ENCODE measurements at places on chromosomes 16 and 17.
A peak's percentile ranks its signal among the peaks of the same experiment; 100 is the strongest.

- no peak for DNase-seq
Observed at GRCh38 chr17:47905221-47905733, 9.2 kb downstream of the SP2 start.

GRCh38 chr17:3221850-3222249, 14.4 kb downstream of the OR1A1 start:
- DNase-seq = no peak

- no peak for DNase-seq
Observed at GRCh38 chr17:78785011-78785662, 3.1 kb upstream of the CYTH1 start.

DNA sequence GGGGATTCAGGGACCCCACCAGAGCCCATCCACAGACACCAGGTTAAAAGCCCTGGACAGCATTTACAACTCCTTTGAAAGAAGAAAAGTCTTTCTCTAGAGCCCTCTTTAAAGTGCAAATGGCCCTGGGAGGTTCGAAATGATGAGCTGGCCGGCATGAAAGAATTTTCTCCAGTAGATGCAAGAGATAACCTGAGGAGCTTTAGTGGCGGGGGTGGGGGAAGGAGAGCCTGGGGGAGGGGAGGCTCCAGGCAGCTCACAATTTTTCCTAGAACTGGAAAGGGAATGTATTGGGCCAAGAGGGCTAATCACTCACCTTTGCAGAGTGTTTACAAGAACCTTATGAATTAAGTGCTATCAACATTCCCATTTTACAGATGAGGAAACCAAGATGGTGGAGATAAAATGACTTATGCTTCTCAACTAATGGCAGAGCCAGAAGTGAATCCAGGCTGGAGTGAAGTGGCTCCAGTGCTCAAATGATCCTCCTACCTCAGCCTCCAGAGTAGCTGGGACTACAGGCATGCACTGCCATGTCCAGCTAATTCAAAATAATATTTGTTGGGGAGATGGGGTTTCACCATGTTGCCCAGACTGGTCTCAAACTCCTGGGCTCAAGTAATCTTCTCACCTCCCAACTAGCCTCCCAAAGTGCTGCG, 4.2 kb upstream of the CDH1 start:
- no peak for DNase-seq

DNA sequence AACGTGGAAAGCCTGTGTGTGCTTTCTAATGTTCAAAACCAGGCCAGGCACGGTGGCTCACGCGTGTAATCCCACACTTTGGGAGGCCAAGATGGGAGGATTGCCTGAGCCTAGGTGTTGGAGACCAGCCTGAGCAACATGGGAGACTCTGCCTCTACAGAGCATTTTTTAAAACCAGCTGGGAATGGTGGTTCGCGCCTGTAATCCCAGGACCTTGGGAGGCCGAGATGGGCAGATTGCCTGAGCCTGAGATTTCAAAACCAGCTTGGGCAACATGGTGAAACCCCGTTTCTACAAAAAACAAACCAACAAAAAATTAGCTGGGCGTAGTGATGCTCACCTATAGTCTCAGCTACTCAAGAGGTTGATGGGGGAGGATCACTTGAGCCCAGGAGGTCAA, 26.4 kb downstream of the RNF213 start:
- no peak for DNase-seq

DNA sequence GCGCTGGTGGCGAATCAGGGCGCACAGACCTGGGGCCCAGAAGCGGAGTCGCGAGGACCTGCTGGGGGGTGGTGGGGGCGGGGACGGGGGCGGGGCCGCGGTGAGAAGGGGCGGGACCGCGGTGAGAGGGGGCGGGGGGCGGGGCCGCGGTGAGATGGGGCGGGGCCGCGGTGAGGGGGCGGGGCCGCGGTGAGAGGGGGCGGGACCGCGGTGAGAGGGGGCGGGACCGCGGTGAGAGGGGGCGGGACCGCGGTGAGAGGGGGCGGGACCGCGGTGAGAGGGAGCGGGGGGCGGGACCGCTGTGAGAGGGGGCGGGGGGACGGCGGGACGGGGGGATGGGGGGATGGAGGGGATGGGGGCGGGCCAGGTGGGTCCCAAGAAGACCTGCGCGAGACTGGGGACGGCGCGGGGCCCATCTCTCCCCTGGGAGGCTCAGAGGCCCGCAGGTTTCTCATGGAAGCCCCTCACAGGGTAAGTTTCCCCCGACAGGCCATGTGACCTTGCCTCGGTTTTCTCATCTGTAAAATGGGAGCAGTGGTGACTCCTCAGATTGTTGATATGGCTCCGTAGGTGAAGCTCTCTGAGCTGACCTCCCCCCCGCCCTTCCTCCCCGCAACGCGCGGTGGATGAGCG, 28.6 kb upstream of the DBNDD1 start:
- no peak for DNase-seq

- no peak for DNase-seq
Observed at GRCh38 chr16:52577130-52577706, 30.3 kb upstream of the TOX3 start.

- no peak for DNase-seq
Observed at GRCh38 chr17:72406498-72406897, 285.7 kb downstream of the SOX9 start.

- peak; percentile 75 for DNase-seq
Observed at GRCh38 chr16:22206013-22206841, at the start of gene EEF2K. TSS of gene EEF2K (plus strand) at chr16:22206278. CDS start at chr16:22225730, 19,452 bp downstream.
